ENCODE measurements at places on chromosomes 7 and 10.

- DNase-seq, result no peak
Observed at GRCh38 chr7:426510-426909, 93.1 kb downstream of the PDGFA start.

DNA sequence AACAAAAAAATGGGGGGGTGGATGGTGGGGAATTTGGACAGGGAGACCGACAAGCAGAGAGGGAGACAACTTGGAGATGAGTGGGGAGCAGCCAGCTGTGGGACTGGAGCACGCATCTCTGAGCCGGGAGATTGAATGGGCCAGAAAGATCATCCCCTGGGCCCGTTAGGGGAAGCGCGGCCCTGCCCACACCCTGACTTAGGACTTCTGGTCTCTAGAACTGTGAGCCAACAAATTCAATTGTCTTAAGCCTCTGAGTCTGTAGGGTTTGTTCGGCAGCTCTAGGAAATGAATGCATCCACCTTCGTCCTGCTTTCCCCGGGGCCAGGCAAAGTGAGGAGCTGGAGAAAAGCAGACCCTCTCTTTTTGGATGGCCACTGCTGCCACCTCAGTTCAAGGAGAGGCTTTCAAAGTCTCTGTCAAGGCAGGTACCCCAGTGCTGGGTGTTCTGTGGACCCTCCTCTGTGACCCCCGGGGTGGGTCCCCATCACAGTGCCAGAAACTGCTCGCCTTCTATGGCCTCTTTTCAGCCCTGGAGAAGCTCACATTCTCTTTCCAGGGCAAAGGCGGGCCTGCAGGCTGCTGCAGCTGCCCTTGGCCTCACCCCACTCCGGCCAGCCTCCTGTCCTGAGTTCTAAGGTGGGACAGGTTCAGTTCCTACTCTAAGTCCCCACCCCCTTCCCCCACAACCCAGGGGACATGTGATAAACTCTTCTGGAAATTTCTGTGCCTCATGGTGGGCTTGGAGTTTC, 423.2 kb downstream of the RPS24 start:
- no peak for DNase-seq

DNA sequence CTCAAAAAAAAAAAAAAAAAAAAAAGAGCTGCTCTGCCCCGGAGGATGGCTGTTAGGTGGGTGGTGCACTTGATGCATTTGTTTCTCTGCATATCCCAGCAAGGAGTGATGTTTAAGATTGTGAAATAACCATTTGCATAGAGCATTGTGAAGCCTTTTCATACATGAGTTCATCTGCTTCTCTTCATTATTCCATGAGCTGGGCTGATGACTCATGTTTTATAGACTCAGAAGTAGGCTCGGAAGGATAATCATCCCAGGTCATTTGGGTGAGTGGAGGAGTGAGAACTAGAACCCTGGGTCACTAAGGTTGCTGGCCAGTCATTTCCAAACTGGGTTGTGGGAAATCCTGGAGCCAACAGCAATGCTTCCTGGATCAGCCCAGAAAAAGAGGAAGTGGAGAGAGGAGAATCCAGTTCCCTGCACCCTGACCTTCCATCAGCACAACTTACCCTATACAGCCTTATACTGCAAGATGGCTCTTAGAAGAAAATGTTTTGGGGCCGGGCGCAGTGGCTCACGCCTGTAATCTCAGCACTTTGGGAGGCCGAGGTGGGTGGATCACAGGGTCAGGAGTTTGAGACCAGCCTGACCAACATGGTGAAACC, 45.3 kb downstream of the TACC2 start:
- DNase-seq, result no peak

GRCh38 chr7:48053736-48054135, 18.4 kb downstream of the C7orf57 start:
- no peak for DNase-seq

GRCh38 chr10:287026-287709, 151.9 kb downstream of the ZMYND11 start:
- no peak for DNase-seq

DNA sequence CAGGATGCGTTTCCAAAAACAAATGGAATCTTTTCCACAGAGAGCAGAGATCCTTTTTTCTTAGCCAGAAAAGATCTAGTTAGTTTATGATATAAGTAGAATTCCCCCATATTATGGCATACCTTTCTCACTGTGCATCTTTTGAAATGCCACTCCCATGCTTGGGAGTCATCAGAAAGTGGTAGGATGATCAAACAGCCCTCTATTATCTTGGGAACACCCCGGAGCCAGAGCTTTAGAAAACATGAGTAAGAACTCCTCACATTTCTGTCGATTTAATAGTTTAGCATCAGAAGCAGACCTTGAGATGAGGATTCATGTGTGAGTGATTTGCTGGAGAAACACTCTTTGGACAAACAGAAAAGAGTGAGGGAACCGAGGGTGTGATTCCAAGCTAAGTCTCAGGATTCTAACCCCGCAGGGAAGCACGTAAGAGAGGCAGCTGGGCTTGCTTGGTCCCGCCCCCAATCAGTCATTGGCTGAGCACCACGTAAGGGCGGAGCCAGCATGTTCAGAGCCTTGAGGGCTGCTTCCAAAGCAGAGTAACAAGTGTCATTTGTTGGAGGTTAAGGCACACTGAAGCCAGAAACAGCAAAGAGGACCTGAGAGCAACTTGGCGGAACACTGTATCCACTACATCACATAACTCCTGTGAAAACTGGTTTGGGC, 43.7 kb upstream of the NXPH1 start:
- DNase-seq, result peak; percentile 82

GRCh38 chr10:77351386-77351785, 286.2 kb downstream of the KCNMA1 start:
- no peak for DNase-seq

GRCh38 chr10:86936661-86937501, 20.5 kb downstream of the MMRN2 start:
- DNase-seq, result no peak

- DNase-seq, result no peak
Observed at GRCh38 chr7:103989200-103989784, at the start of gene RELN. TSS of gene RELN (minus strand) at chr7:103989658. CDS start at chr7:103989356, 302 bp downstream.

DNA sequence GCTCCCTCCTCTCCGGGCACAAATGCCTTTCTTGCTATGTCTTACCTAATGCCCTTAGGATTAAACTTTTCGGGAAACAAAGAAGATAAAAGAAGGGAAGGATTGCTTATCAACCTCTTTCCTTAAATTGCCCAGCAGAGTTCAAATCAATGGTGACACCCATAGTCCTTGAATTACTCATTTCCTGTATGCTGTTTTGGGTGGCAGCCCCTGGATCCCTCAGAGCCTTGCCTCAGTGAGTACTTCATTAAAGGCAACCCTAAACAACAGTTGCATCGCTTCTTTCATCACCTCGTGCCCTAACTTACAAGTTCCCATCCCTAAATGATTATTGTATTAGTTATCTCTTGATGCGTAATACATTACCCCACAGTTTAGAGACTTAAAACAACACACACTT, 31.6 kb upstream of the WAPL start:
- no peak for DNase-seq

DNA sequence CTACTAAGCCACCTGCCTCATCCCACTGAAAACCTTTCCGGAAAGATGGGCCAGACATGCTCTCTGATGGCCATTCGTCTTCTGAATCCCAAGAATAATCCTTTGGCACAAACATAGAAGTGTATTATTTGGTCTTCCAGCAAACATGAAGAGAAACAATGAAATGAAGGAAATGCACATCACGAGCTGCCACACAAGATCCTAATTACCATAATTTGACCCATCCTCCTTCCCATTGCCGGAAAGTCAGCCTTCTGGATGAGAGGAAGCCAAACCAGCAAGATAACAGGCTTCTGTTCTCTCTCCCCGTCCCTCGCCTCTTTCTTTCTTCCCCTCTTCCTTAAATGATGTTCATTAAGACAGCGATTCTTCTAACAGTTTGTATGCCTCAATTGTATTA, 218.9 kb upstream of the KMT2E start:
- no peak for DNase-seq

- no peak for DNase-seq
Observed at GRCh38 chr7:118794419-118794818, 569.9 kb downstream of the ANKRD7 start.

DNA sequence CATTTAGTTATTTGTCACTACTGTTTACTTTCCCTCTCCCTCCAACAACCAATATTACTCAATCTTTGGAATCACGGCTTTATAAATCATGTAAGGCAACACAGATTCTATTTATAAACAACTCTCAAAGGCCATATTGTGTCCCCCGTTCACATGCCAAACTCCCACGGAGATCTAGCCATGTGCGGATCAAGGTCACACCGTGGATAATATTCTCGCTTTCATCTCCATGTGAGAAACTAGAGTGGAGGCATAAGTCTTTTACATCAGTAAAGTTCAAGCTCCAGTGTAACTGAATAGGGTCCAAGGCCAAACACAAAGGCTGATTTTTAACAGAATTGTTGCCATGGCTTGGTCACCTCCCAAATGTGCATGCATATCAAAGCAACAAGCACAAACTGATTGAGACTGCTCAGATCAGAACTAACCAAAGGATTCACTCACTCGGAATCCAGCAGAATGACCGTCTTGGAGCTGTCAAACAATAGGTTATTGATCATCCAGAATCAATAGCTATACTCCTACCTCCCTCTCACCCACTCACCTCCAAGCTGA, 569.5 kb upstream of the LRRN3 start:
- DNase-seq, result no peak

GRCh38 chr10:35533565-35533964, 71.6 kb upstream of the GJD4 start:
- no peak for DNase-seq

Data from substantia nigra (tissue), 51 donors.